Hematopoietic multipotent progenitor cell treated with erythropoietin and hydrocortisone succinate and interleukin-3 and kit ligand, for 8 days (in vitro differentiated cells): ENCODE measurements at places on chromosomes 12 and 14.
A peak's percentile ranks its signal among the peaks of the same experiment; 100 is the strongest.

- no peak for DNase-seq
Measured at GRCh38 chr14:32109676-32110547, 32.8 kb downstream of the ARHGAP5 start.

DNA sequence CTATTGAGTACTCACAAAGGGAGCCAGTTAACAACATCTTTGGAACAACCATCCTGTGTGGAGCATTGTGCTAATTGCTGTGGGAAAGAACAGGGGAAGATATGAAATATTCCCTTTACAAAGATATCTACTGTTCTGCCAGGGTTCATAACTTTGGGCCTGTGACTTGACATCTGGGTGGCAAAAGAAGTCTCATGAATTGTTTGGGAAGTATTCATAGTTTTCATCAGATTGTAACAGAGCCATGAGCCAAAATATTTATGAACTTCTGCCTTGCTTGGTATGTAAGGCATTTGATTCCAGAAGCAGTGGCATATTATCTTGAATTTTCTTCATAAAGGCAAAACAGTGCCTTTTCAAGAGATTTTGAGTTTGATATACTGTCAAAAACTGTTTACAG is 816.2 kb downstream of the DIO2 start:
- DNase-seq = no peak

GRCh38 chr12:103303484-103303883 is 192.3 kb downstream of the C12orf42 start:
- no peak for DNase-seq

GRCh38 chr12:6310771-6311610 is 509 bp downstream of the PLEKHG6 start:
- DNase-seq = no peak

- DNase-seq = peak; percentile 50
Measured at GRCh38 chr14:20247646-20248246, 8.7 kb downstream of the OR11H4 start.

- DNase-seq = no peak
Measured at GRCh38 chr12:28794211-28794610, 354.9 kb upstream of the FAR2 start.

GRCh38 chr14:74475678-74476077 is 17.4 kb downstream of the NPC2 start:
- DNase-seq = no peak

DNA sequence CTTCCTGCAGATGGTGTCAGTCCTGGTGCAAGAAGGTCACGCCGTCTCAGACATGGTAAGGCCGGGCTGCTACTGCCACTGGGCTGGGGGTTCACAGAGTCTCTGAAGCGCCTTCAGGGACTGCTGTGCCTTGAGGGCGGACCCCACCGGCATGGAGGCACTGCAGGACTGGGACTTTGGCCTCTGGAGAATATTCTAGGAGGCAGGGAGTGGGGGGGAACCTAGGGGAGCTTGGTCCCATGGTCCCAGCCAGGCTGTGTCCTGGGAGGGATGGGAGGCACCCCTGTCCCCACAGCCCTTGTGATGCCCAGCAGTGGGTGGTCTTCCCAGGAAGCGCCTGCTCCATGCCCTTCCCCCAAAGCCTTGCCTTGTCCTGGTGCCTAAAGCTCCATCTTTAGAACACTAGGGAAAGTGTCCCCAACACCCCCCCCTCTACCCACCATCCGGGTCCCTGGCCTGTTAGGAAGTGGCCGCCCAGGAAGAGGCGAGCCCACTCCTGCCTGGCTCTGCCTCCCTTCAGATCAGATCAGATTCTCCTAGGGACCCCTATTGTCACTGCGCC is 1.5 kb downstream of the AMN start:
- no peak for DNase-seq

GRCh38 chr12:11580125-11580751 is 69.2 kb upstream of the ETV6 start:
- DNase-seq = no peak

DNA sequence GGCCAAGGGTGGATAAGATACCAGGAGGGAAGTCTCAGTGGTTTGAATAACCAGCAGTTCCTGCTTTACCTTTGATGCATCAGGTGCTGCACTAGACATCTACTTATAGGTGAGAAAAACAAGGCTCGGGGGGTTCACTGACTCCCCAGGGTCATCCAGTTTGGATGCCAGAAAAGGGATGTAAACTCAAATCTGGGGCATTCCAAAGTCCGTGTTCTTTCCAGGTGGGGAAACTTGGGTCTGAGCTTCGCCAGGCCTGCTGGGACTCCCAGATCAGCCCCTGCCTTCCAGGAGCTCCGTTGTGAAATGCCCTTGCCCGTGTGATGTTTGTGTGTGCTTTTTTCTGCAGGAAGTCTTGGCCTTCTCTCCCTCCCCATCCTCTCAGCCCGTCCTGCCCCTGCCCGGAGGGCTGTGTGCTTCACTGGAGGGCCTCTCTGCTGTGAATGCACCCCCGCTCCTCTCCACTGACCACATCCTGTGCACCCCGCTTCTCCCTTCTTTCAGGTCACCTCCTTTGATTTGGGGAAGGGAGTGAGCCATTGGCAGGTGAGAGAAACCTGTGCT is 42.1 kb downstream of the TSPAN9 start:
- DNase-seq = no peak

DNA sequence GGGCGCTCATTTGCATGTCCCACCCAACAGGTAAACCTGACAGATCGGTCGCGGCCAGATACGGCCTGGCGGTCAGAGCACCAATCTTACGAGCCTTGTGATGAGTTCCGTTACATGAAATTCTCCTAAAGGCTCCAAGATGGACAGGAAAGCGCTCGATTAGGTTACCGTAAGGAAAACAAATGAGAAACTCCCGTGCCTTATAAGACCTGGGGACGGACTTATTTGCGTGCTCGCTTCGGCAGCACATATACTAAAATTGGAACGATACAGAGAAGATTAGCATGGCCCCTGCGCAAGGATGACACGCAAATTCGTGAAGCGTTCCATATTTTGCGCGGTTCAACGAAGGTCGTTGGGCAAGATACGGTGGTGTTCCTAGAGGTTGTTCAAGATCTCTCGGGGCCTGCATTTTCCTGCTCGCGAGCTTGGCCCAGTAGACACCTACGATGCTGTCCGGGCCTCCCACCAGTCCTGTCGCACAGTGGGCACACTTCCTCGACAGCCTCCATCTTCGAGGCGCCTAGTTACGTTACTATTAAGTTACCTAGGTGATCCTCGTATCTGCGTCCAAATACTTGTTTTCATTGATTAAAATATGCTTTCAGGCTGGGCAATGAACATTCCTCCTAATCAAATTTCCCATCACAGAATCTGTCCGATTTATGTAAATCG is at the start of gene RNU6-7:
Gene RNU6-7 (plus strand): TSS at position 230 of the 675 bp plus-strand sequence.
- DNase-seq = peak; percentile 40

DNA sequence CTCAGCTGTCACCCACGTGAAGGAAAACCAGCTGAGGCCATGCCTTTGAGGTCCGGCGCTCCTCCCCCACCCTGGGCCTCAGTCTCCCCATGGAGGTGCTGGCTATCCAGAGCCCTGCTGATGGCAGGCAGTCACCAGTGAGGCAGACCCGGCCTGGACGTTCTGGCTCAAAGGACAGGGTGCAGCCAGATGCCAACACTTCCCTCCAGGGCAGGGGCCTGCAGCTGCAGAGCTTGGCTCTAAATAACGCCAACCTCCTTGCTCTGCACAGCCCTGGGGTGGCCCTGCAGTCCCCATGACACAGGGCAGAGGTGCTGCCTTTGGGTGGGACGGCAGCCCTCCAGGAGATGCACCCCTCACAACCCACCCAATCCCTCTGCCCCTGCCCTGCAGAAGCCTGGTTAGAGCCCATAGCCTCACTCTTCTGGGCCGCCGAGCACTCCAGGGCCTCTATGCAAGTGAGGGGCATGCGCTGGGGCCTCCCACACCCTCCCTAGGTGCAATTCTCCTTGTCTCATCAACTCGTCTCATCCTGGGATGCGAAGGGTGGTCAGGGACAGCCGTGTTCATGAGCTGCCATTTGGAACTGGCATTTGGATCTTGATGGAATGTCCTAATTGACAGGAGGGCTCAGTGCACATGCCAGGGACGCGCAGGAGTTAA is 30.4 kb downstream of the CCDC85C start:
- no peak for DNase-seq

GRCh38 chr14:105389534-105389933 is 8.8 kb upstream of the TEX22 start:
- DNase-seq = no peak

- no peak for DNase-seq
Measured at GRCh38 chr12:128685903-128686475, 137.8 kb downstream of the SLC15A4 start.

DNA sequence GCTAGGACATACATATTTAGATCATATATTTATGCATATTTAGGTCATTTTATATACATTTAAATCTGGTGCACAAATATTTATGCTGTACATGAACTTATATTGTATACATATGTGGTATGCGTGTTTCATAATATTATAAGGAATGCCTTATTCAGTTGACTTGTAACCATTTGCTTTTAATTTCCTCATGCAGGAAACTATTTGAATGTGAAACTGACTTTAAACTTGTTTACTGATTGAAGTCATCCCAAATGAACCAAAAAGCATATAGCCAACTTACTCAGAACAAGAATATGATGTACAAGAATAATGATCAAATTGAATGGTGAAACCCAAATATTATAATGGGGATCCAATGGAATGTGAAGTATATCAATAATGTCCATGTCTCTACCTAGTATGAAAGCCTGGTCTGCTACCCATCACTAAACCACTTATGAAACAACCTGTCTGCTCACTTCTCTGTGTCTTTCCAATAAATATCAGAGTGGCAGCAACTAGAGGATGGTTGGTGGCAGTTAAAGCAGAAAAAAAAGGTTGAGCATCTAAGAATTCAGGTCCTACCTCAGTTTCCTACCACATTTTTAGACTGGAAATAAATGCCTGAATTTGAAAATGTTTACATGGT is 38.3 kb downstream of the RPS6KA5 start:
- no peak for DNase-seq

- DNase-seq = no peak
Measured at GRCh38 chr12:91040096-91040755, 17.6 kb downstream of the KERA start.

DNA sequence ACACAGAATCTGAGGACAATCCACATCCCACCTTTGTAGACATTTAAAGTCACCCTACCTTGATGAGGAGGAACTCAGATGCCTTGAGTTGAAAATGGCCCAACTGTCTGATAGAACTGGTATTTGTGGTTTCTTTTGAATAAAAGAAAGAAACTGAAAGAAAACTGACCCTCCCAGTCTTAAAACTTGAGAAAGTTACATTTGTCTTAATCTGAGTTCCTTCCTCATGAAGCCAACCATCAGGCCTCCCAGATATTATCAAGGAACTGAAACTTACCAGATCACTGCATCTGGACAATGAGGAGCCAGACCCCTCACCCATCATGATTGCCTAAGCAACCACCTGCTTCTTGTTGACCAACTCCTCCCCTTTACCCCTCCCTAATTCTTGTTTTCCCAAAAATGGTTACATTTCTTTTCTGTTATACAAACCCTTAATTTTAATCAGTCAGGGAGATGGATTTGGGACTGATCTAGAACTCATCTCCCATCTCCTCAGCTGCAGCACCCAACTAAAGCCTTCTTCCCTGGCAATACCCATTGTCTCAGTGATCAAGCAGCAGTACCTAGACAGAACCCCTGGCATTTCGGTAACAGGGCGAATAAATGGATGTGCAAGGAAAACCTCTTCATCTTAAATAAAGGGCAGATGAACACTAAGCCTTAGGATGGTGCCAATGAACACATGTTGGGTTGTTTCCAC is 72.0 kb upstream of the RESF1 start:
- no peak for DNase-seq

DNA sequence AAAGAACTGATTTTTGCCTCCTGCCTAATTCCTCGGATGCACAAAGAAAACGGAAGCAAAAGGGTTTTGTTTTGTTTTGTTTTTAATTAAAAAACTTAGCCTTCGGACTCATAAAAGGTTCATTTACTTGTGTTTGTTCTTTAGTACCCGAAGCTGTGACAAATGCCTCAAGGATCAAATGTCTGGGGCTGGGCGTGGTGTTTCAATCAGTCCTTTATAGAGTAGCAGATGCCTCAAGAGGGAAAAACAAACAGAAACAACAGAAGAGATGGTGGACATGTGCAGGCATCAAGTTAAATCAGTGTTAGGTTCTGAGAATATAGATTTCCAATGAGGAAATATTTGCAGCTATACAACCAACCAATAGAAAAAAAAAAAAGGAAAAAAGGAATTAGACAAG is 1.6 kb upstream of the WIF1 start:
- DNase-seq = no peak

DNA sequence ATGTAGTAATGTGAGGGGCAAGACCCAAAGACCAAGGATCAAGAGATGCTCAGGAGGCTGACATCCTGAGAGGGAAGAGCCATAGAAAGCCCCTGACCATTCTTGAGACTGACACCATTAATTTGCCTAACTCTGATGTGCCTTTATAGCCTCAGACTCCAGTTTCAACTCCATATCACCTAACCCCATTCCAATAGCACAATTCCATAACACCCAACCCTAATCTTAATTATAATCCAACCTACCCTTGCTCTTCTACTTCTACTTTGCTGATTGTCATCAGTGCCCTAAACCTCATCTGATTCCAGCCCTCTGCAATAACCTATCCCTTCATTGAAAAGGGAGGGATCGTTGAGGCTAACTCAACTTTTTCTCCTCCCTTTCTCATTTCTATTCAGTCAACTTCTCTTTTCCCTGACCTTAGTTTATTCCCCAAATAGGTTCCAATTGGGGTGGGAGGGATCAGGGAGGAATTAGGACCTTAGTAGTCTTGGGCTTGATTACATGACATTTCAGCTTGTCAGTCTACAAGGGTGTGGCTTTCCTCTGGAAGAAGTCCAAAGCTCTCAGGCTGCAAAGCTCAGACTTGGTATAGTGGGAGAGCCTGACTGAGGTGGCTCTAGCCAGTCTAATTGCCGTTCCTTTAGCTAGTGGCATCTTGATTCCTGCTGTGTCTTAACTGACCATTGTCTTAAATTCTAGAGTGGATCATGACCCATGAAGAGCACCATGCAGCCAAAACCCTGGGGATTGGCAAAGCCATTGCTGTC is 3.1 kb downstream of the PFKM start:
- DNase-seq = peak; percentile 68

GRCh38 chr12:101696251-101697196 is 916 bp upstream of the CHPT1 start:
- DNase-seq = peak; percentile 95

- DNase-seq = no peak
Measured at GRCh38 chr14:22567437-22567836, 21.6 kb downstream of the DAD1 start.

- DNase-seq = no peak
Measured at GRCh38 chr14:104475256-104475655, 104.3 kb upstream of the C14orf180 start.

DNA sequence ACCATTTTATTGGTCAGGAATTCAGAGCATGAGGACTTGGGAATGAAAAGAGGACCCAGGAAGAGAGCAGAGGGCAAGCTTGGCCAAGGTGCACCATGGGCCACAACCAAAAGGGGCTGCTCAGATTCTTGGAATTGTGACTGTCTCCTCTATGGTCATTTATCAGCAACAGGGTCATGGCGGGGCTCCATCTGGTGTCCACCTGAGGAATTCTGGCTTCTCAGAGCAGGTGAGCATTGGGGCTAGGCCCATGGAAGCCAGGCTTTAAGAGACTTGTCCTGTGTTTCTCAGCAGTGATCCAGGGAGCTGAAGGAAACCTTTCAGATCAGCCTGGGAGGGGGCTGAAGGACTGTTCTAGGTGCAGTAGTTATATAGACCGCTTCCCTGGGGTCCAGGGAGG is 2.6 kb upstream of the RIN3 start:
- DNase-seq = no peak

- peak; percentile 68 for DNase-seq
Measured at GRCh38 chr14:89618811-89619551, 201.9 kb upstream of the FOXN3 start.

GRCh38 chr14:77324816-77325745 is 4.2 kb downstream of the GSTZ1 start:
- DNase-seq = no peak
